ENCODE measurements at places on chromosomes 2 and 18.

- no peak for DNase-seq
These were observed 48.2 kb upstream of the TAF1B start for GRCh38 chr2:9795071-9795470.

DNA sequence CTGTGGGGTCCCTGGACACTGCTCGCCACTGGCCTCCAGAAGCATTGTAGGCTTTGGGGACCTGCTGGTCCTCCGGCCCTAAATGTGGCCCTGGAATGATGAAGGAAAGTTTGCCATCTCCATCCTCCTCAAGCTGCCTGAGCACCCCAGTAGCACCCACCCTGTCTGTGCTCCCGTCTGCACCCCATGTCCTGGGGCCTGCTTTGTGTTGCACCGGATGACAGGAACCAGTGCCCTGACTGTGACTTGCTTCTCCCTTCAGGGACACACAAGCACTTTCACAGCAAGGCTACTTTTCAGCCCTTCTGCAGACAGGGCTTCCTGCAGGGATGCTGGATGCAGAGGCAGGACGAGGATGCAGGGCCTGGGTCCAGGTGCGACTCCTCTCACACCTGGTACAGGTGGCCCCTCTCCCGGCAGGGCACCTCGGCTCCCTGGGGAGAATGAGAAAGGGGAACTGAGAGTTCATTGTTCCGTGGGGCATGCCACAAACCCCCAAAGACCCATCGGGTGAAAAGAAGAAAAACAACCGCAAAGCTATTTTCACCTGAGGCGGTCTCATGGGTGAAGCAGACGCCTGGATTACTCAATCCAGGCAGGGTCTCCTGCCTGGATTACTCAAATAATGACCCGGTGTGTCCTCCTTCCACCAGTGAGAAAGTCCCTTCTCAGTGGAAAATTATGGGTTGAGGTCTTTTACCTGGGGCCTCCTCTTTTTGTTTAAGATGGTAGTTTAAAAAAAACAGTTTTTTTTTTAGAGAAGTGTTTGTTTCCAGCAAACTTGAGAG is 74.9 kb downstream of the LONRF2 start:
- DNase-seq, result no peak

DNA sequence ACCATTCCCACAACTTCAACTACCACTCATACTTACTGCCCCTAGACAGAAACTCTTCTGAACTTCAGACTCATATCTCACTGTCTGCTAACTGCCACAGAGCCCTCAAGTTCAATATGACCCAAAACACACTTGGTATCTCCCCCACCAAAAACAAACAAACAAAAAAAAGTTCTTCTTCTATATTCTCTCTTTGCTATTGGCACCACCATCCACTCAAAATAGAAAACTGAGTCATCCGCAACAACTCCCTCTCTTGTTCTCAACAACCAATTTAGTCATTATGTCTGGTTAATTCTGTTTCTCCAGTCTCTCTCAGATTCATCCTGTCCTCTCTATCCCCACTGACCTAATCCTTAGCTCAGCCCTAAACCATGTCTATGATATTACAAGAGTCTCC is 7.2 kb upstream of the DCTN1 start:
- no peak for DNase-seq

- no peak for DNase-seq
These were observed 15.3 kb upstream of the PPP4R1 start for GRCh38 chr18:9629709-9630108.

DNA sequence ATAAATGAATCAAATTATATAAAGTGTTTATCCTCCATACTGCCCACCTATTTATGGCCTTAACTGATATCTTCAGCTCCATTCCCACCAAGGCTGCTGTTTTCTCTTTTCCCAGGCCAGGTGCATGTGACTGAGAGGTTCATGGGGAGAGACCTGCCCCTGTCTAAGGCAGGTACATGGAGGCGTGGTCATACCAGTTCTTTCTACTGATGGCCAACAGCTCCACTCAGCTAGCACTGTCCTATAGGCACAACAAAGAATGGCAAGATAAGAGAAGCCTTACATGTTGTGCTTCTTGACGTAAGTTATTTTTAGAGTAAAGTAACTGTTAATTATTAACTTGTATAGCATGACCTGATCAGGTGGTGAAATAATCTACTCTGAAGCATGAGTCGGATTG is 16.8 kb downstream of the AKAIN1 start:
- DNase-seq, result no peak

DNA sequence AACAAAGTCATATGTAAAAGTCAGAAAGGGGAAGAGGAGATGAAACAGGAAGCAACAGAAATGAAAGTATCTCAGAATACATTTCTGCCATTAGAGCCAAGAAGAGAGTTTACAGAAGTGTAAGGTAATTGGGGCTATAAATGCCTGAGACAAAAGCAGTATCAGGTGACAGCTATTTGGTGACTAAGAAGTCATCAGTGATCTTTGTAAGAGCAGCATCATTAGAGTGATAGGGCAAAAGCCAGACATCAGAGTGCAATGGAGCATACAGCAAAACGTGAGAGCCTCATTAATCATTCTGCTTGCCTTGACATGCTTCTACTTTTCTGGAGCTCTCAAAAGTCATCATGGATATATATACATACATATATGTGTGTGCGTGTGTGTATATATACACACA is 804.7 kb upstream of the PIK3C3 start:
- no peak for DNase-seq
